ENCODE measurements at places on chromosomes 1 and 21.

DNA sequence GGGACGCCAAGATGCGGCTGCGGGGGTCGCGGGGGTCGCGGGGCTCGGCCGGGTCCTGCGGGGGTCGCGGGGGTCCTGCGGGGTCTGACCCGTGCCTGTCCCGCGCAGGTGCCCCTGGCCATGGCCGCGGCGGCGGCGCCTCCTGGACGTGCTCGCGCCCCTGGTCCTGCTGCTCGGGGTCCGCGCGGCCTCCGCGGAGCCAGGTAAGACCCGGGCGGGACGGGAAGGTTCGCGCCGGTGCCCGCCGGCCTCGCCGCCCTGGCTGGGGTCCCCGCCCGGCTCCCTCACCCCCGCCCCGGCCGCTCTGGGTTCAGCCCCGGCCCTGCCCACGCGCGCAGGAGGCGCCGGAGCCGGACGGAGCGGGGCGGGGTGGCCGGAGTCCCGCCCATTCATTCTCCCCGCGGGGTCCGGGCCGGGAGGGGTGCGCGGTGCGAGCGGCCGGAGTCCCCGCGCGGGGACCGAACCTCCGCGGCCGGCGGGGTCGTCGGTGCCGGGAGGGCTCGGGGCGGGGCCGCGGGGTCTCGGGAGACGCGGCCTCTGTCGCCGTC is 380 bp downstream of the COL18A1 start:
- no peak for DNase-seq

- DNase-seq, result no peak
Measured at GRCh38 chr21:25103500-25104207, 503.6 kb downstream of the MRPL39 start.

GRCh38 chr1:203197625-203198024 is 11.1 kb upstream of the CHI3L1 start:
- no peak for DNase-seq

DNA sequence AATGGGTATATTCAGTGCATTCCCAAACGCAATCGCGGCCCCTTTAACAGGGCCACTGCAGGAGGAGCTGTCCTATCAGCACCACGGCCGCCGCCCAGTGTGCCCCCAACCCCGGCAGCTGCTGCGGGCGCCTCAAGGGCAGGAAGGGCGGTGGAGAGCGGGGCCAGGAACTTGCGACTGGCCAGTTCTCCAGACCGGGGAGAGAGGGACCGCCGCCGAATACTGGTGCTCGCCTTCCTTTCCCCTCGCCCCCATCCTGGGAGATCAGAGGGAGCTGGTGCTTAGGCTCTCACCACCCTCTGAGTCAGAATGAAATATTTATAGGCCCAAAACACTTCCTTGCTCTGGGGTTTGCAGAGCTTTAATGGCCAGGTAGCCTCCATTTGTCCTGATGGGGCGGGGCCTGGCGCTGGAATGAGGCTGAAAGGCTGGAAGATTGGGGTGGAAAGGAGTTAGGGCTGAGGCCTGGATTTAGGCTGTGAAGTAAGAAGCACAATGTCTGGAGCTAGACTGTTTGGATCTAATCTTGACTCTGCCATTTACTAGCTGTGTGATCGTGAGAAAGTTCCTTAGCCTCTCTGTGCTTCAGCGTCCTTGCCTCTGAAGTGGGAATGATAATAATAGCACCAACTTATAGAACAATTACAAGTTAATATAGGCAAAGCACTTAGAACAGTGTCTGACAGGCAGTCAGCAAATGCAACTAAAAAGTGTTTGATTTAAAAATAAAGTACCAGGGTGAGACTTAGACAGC is 75.5 kb downstream of the NAV1 start:
- DNase-seq, result no peak

DNA sequence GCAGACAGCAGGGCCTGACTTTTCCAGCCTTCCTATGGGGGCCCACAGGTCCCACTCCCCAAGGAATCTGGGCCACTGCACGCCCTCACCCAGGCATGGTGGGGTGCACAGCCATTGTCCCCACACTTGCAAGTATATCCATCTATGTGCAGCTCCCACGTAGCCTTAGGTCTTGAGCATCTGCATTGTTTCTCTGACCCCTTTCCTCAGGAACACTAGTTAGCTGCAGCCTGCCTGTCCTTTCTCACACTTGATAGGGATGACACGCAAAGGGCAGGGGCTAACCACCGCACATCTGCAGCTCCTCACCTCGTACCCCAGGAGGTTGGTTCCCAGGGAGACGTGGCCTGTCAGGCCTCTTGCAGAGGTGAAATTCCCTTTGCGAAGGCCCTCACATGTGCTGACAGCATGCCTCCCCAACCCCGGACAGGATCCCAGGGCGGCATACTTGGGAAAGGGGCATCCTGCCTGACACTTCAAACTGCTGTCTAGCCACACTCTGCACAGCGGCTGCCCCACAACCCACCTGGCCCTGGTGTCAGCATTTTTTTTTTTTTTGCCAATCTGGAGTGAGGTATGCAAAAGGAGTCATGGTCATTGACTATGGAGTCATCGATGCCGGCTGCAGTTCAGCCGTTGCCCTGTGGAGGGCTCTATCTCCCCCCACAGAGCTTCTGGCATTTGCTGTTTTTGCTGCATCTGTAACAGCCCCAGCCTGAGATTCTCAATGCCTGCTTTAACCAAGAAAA is 5.0 kb downstream of the JMJD4 start:
- DNase-seq, result no peak

DNA sequence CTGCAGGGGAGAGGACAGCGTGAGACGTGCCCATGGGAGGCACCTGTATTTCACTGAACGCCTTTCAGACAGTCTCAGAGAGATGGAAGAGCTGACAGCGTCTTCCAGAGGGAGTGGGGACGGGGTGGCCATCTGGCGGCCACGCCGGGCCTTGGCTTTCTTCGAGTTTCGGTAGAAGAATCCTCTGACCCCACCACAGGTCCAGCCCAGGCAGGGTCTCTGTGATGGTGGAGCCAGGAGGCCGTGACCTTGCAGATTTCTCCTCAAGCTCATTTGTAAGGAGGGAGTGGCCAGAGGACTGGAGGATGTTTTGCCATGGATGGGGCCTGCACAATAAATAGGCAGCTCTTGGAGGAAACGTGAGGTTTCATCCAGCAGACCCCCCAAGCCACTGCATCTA is 47.6 kb upstream of the ADARB1 start:
- no peak for DNase-seq

DNA sequence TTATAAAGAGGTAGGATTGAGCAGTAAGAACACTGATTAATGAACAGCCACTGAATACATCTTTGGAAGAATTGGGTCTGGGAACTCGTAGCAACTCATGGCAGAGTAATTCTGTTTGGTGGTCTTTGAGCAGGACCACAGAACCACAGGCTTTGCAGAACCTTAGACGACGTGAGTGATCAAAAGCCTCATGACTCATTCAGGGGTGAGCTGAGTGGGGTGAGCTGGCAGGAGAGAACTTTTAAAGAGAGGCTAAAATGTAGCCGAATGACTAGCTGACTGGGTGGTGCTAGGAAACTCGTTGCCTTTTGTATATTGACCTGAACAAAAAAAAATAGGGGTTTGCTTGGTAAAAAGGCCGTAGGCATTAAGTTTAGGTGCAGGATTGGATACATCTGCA is 313.8 kb downstream of the TGFB2 start:
- DNase-seq, result no peak

All from stimulated activated CD8-positive, alpha-beta memory T cell treated with anti-CD3 and anti-CD28 coated beads, Interleukin-15, amount 100 ng/mL, for 48 hours (primary cell).